ENCODE measurements at places on chromosomes 16 and 17. TPM values are rescaled to one million over a fixed set of nuclear protein-coding genes. Genes with fewer than 3 reads are reported as not detected.

The PTGES3L gene
- not detected for total RNA-seq

The EVI2A gene
- total RNA-seq: 2.4 TPM

The SNAI3 gene
- total RNA-seq: not detected

The KCNJ2 gene
- 52.5 TPM for total RNA-seq

The CSH2 gene
- total RNA-seq: not detected

The PRSS27 gene
- 1.1 TPM for total RNA-seq

The SPATA22 gene
- total RNA-seq: not detected

The HSD11B2 gene
- total RNA-seq: not detected

The CLDN9 gene
- under 0.01 TPM for total RNA-seq

The BCL6B gene
- total RNA-seq: under 0.01 TPM

The CYGB gene
- total RNA-seq: 86.2 TPM

The TBC1D24 gene
- 10.2 TPM for total RNA-seq

The GDPD1 gene
- 0.43 TPM for total RNA-seq

The C17orf50 gene
- total RNA-seq: not detected

The SLC5A10 gene
- total RNA-seq: not detected

The PRM1 gene
- not detected for total RNA-seq

The CDH1 gene
- 0.16 TPM for total RNA-seq

The BTBD17 gene
- total RNA-seq: not detected

The SLC5A11 gene
- total RNA-seq: not detected

The TEN1 gene
- total RNA-seq: 13.1 TPM

The ZNF205 gene
- total RNA-seq: 12.1 TPM

The CSNK1D gene
- 46.2 TPM for total RNA-seq

The OTOP3 gene
- total RNA-seq: not detected

The MMP2 gene
- total RNA-seq: 1,068 TPM

The TMEM238L gene
- total RNA-seq: not detected

The MMP28 gene
- total RNA-seq: 1.4 TPM

The HP gene
- total RNA-seq: not detected

The CACNA1G gene
- total RNA-seq: 0.32 TPM

The HBM gene
- not detected for total RNA-seq

The SLC6A4 gene
- total RNA-seq: under 0.01 TPM

The EFTUD2 gene
- total RNA-seq: 68.9 TPM

The HAGHL gene
- total RNA-seq: 9.7 TPM

The RDM1 gene
- 0.16 TPM for total RNA-seq

The TBC1D3I gene
- not detected for total RNA-seq

The SYT17 gene
- total RNA-seq: 0.47 TPM

The ACADVL gene
- 286 TPM for total RNA-seq

The CSH1 gene
- not detected for total RNA-seq

The CCL17 gene
- total RNA-seq: not detected

The KATNB1 gene
- 18.7 TPM for total RNA-seq

The FKBP10 gene
- total RNA-seq: 276 TPM

The ACSM3 gene
- total RNA-seq: 0.69 TPM

The TRIM65 gene
- 12.3 TPM for total RNA-seq

The HES7 gene
- total RNA-seq: not detected

The GPATCH8 gene
- total RNA-seq: 15.6 TPM

The LPO gene
- total RNA-seq: not detected

The SEPTIN1 gene
- under 0.01 TPM for total RNA-seq

The APPBP2 gene
- total RNA-seq: 51.5 TPM

The SLC16A11 gene
- total RNA-seq: 0.16 TPM

The ERN1 gene
- total RNA-seq: 7.8 TPM

The EPX gene
- not detected for total RNA-seq

The HOXB1 gene
- not detected for total RNA-seq

The PLK1 gene
- 2.4 TPM for total RNA-seq

The CACNG1 gene
- total RNA-seq: not detected
